ENCODE measurements at places on chromosomes 4 and X. TPM values are rescaled to one million over a fixed set of nuclear protein-coding genes. Genes with fewer than 3 reads are reported as not detected.

DNA sequence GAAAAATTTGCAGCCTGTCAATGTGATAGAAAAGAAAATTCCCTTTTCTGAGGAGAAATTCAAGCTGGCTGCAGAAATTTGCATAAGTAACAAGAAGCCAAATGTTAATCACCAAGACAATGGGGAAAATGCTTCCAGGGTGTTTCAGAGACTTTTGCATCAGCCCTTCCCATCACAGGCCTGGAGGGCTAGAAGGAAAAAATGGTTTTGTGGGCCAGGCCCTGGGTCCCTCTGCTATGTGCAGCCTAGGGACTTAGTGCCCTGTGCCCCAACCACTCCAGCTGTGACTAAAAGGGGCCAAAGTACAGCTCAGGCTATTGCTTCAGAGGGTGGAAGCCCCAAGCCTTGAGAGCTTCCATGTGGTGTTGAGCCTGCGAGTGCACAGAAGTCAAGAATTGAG is 23.9 kb downstream of the ZNF275 start:
- H3K27ac ChIP-seq = no peak overlapping the region
- no peaks in the 10 kb centered on the region for H3K4me1 ChIP-seq
- DNase-seq = no peak
- H3K36me3 ChIP-seq = no peaks in the 10 kb centered on the region
- no peak overlapping the region for H3K4me3 ChIP-seq

DNA sequence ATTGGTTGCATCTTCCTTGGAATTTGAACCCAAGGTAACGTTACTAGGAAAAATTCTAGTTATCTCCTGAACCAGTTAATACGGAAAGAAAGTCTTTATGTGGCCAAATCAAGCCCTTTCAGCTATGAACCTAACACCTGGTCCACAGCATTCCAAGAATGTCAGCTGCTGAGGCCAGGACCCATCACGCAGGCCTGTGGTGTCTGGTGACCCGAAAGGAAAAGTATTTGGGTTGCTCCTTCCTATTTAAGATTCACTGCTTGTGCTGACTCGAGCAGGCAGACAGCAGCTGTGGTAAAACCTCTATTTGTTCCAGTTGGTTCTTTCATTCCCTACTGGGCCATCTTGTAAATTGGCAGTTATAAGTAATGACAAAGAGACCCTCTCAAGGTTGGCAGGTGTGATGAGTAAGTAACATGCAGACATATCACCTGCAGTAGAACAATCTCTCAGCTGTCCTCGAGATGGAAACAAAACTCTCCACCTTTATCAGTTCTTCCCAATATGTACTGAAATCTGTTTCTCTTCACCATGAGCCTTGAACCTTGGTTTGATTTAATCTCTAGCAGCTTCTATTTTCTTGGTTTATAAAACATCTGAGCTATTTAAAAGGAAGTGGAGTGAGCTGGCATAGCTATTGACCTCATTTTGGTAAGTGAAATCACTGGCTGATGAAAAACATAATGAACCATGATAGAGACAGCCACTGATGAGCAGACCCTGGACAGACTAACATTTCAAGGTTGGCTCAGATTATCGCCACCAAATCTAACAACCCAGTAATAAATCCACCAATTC is 182.1 kb upstream of the SMIM31 start:
- H3K27ac ChIP-seq = no peak overlapping the region
- no peak for DNase-seq
- no peaks in the 10 kb centered on the region for H3K4me1 ChIP-seq
- no peak overlapping the region for H3K4me3 ChIP-seq

GRCh38 chr4:533318-534100 is 34.5 kb downstream of the PIGG start:
- no peak for DNase-seq
- H3K27me3 ChIP-seq = no peaks in the 10 kb centered on the region
- no peak overlapping the region for H3K27ac ChIP-seq

DNA sequence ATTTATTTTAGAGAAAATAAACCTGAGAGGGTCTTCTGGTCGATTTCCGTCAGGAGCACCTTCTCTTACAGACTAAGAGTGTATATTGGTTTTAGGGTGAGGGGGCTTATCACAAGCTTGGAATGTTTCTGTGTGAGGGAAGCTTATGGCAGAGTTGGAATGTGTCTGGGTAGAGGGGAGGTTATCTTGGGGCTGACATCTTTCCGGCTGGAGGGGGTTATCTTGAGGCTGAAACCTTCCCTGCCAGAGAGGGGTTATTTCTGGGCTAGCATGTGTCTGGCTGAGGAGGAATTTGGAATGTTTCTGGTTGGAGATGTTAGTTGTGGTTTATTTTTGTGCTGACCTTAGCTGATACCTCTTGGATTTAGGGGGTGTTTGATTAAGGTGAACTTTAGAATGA is 1312.1 kb downstream of the ADGRL3 start:
- H3K27me3 ChIP-seq = no peaks in the 10 kb centered on the region
- H3K4me1 ChIP-seq = no peaks in the 10 kb centered on the region
- no peak for DNase-seq
- no peaks in the 10 kb centered on the region for H3K36me3 ChIP-seq
- H3K4me3 ChIP-seq = no peak overlapping the region
- no peak overlapping the region for H3K27ac ChIP-seq

DNA sequence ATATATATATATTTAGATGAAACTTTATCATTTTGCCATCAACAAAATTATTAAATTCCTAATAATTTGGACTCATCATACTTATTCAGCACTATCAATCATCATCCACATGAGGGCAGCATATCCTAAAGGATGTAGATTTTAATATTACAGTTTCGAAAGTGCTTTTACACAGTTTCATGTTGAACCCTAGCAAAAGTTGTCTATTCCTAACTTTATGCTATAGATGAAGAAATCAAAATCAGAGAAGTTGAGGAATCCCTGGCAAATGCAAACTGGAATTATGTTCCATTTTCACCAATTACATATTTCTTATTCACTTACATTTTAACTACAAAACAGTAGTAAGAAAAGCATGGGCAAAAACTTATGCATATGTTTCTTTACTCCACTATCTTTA is 36.6 kb upstream of the UGT2A1 start:
- H3K36me3 ChIP-seq = no peaks in the 10 kb centered on the region
- H3K27me3 ChIP-seq = no peaks in the 10 kb centered on the region
- no peak overlapping the region for H3K27ac ChIP-seq
- DNase-seq = peak; percentile 21
- H3K4me3 ChIP-seq = no peak overlapping the region

GRCh38 chrX:130118441-130119311 is 8.4 kb upstream of the ELF4 start:
- H3K36me3 ChIP-seq = no peaks in the 10 kb centered on the region
- no peaks in the 10 kb centered on the region for H3K27me3 ChIP-seq
- H3K4me1 ChIP-seq = peaks cover 50% of the 10 kb centered on the region
- peak overlapping the region; percentile 87 for H3K27ac ChIP-seq

- no peaks in the 10 kb centered on the region for H3K27me3 ChIP-seq
- no peaks in the 10 kb centered on the region for H3K36me3 ChIP-seq
- DNase-seq = no peak
- no peak overlapping the region for H3K27ac ChIP-seq
Observed at GRCh38 chr4:106588891-106589290, 220.3 kb upstream of the GIMD1 start.

DNA sequence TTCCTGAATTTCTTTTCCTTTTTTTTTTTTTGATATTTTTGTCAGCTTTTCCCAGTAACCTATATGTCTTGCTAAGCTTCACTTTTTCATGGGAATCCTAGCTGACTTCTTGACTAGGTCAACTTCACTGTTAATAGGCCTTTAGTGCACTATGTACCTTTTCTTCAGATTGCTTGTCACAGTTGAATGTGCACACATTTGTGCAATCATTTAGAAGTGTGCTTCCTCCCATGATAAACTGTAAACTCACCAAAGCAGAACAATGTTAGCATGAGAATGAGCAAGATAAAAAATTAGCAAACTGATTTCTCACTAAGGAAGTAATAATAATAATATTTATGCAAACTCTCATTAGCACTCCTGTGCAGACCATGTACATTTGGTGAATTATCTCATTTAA is 173.2 kb downstream of the PABPC4L start:
- H3K27ac ChIP-seq = peak overlapping the region; percentile 37
- H3K4me1 ChIP-seq = peaks cover 8% of the 10 kb centered on the region
- DNase-seq = no peak
- no peaks in the 10 kb centered on the region for H3K36me3 ChIP-seq

DNA sequence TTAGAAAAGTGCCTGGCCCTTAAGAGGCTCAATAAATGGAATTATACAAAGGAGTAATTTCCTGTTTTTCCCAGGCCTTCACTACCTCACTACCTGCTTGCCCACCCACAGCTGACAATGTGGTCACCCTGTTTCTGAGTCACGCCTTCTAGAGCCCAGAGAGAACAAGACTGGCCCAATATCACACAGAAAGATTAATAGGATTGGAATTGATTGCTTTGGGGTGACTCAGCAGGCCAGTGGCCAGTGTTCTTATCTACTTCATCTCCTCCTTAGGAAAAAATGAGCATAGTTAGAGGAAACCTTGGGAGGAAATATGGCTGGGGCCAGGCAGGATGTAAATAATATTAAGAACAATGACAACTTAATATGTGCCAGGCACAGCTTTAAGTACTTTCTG is 4.5 kb upstream of the FGF16 start:
- H3K4me1 ChIP-seq = peaks cover 44% of the 10 kb centered on the region
- H3K27me3 ChIP-seq = no peaks in the 10 kb centered on the region
- H3K4me3 ChIP-seq = peak overlapping the region; percentile 58
- H3K36me3 ChIP-seq = no peaks in the 10 kb centered on the region
- peak; percentile 88 for DNase-seq
- peak overlapping the region; percentile 89 for H3K27ac ChIP-seq

DNA sequence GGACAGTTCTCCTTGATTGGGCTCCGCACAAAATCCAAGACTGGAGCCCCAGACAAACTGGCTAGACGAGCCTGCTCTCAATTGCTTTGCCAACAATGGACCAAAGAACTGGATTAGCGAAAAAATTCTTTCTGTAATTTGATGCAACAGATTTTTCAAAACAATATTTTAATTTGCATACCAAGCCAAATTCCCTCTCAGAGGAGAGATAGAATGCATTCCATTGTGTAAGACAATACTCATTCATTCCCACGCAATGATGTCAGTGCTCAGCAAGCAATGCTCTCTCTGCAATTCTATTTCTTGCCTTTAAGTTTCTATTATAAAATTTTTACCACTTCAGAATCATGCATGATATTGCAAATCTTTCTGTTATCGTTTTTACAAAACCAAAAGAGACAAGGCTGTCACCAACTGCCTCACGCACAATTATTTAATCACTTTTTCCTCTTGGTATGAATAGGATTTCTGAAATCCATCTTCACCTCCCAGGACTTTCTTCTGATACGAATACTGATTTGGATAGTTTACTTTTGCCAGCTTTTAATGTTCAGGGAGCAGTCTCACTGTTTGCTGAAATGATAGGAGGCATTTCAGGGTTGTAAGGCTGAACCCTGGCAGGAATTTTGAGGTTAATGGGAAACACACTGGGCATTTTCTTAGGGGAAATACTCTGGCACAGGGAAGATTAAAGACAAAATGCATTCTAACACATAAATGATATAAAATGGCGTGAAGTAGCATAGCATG is 46.1 kb upstream of the HCCS start:
- H3K4me1 ChIP-seq = peaks cover 42% of the 10 kb centered on the region
- H3K27ac ChIP-seq = peak overlapping the region; percentile 92
- no peaks in the 10 kb centered on the region for H3K36me3 ChIP-seq
- H3K27me3 ChIP-seq = no peaks in the 10 kb centered on the region

- H3K27me3 ChIP-seq = no peaks in the 10 kb centered on the region
- peaks cover 4% of the 10 kb centered on the region for H3K36me3 ChIP-seq
- DNase-seq = no peak
- H3K4me3 ChIP-seq = no peak overlapping the region
Observed at GRCh38 chr4:188005561-188005960, 10.0 kb downstream of the ZFP42 start.

HTN1 gene
- not detected for total RNA-seq

SLC4A4 gene
- total RNA-seq = 17.2 TPM

MAGEC2 gene
- not detected for total RNA-seq

USO1 gene
- total RNA-seq = 100 TPM
